Thoracic aorta (tissue), 2 donors: ENCODE measurements at places on chromosomes 11 and 22. TPM values are rescaled to one million over a fixed set of nuclear protein-coding genes. Genes with fewer than 3 reads are reported as not detected.

The SCUBE2 gene
- 3.9 TPM for total RNA-seq

GRCh38 chr11:61041755-61042518, 60.4 kb upstream of the CD5 start:
- DNase-seq: no peak

GRCh38 chr11:126426820-126427749, 71.6 kb downstream of the ST3GAL4 start:
- DNase-seq: no peak

- no peak for DNase-seq
These were observed 27.1 kb upstream of the TMA7B start for GRCh38 chr22:39932918-39933649.

The E2F8 gene
- total RNA-seq: not detected

GRCh38 chr11:133911171-133911570, 45.6 kb downstream of the IGSF9B start:
- no peak for DNase-seq

- DNase-seq: no peak
These were observed 778 bp downstream of the KDELR3 start for GRCh38 chr22:38468443-38469305.

The OAF gene
- total RNA-seq: 26.3 TPM

The HEPACAM gene
- total RNA-seq: 1.2 TPM

DNA sequence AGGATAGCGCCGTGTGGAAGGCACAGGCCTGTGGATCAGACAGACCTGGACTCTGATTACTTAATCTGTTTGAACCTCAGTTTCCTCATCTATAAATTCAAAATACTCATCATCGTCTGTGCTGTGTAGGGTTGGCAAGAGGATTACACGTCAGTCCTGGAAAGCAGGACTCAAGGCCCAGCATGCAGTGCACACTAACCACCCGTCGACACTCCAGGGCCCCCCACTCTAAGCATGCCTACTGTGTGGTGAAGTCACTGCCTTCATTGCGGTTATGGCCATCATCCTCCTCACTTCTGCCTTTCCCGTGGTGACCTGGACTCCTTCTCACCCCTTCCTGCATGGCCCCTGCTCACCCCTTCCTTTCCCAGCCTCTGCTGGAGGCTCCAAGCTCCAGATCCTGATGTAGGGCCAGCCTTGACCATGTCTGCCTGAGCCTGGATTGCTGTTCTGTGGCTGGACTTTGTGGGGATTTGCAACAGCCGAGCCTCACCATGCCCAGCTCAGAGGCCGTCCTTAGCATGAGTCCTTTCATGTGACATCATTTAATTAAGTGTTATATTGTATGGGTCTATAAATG, 1158.0 kb downstream of the TBC1D22A start:
- DNase-seq: no peak

GRCh38 chr22:48908547-48908946, 919.1 kb downstream of the BRD1 start:
- DNase-seq: no peak

DNA sequence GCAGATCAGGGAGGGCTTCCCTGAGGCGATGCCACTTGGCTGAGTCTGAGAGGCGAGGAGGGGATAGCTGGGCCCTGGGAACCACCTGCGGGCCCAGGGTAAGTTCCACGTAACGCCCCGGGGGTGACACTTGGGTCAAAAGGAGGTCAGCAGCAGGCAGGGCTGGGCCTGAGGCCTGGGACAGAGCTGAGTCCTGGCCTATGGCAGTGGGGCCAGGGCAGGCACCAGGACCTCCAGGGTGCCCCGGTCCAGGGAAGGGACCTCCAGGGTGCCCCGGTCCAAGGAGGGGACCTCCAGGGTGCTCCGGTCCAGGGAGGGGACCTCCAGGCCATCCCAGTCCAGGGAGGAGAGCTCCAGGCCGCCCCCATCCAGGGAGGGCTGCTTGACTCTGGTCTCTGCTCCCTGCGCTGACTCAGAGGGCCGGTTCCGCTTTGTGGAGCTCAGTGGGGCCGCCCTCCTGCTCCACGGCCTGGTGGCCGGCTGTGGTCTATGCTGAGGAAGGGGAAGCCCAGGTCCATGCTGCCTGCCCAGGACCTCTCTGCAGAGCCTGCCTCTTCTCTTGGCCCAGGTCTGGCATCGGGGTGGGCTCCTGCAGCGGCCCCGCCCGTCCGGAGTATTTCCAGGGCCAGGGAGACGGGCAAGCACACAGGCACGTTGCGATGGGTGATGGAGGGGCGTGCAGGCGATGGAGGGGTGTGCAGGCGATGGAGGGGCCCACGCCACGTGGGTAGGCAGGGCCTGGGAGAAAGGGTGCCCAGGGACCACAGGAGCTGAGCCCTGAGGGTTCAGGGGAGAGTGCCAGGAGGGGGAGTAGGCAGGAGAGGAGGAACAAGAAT, 19.5 kb upstream of the WNT7B start:
- no peak for DNase-seq

DNA sequence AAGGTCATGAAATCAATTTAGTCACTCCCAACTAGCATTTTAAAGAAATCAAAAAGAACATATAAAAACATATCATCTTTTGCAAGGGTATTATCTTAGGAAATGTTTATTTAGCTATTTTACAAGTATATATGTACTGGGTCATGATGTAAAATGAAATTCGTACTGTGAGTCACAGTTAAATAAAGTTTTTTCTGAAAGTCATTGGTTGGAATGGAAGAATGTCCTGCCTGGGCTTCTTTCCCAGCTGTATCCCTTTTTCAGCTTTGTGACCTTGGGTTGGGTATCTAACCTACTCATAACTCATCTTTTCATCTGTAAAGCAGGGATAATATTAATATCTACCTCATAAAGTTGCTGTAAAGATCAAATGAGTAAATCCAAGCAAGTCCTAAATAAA, 15.7 kb downstream of the FDX1 start:
- no peak for DNase-seq

The TH gene
- not detected for total RNA-seq

- no peak for DNase-seq
These were observed 29.8 kb downstream of the JAM3 start for GRCh38 chr11:134098566-134099184.

The RAG2 gene
- not detected for total RNA-seq

GRCh38 chr11:85299258-85299942, 327.7 kb downstream of the DLG2 start:
- no peak for DNase-seq

DNA sequence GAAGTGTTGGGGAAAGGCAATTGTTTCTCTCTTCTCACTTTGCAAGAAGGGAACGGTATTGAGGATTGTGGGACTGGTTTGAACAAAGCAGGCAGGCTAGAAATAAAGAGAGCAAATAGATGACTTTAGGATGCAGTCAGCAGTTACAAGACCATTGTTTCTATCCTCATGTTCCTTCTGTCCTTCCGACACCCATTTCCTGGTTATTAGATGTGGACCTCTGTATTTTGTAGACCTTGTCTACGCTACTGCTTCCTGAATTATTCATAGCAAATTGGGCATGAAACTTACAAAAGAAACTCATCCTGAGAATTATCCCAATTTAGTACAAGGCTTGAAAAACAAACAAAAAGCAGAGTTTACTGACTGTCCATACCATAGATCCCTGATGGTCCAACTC, 656.3 kb downstream of the NTM start:
- no peak for DNase-seq

DNA sequence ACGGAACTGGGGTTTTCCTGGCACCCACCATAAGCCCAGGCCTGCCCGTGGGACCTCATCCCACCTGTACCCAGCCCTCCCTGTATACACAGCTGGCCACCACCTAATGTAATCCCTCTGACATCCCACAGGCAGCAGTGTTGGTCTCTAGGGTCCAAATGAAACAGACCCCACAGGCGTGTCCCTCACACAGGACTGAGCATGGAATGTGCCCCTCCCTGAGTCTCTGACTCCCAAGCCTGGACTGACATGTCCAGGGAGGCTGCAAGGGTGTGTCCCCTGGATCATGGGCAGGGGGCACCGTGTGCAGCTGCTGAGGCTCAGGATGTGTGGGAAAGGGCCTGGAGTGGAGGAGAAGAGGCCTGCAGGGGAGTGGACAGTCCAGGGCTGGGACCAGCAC, 50.6 kb upstream of the PPARA start:
- no peak for DNase-seq

DNA sequence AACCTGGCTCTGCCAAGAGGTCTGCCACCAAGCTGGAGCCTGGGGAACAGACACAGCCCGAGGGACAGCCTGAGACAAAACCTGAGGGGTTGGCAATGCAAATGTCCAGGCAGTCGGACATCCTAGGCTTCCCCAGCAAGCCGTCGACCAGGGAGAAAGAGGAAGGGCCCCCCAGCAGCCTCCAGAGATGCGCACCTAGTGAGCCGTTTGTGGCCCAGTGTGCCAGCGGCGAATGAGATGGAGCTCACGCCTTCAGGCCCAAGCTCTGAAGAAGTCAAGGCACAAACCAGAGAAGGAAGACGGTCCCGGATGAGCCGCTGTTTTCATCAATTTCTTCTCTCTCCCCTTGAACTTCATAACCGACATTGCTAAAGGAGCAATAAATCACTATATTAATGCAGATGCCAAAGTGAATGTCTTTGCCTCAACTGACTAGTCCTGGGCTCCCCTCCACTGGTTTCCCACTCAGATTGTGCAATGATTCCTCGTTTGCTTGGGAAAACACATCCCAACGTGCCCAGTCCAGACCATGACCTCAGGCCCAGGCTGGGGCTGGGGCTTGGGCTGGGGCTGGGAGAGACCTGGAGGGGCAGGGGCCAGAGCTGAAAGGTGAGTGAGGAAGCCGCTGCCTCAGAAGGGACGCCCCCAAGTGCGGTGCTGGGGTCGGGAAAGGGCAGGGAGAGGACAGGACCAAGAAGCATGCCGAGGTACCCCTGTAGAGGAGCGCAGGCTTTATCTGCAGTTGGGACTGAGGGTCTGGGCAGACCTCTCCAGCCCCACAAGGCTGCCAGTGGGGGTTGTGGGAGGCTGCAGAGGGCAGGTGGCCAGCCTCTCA, 3.5 kb upstream of the DGCR2 start:
- no peak for DNase-seq

DNA sequence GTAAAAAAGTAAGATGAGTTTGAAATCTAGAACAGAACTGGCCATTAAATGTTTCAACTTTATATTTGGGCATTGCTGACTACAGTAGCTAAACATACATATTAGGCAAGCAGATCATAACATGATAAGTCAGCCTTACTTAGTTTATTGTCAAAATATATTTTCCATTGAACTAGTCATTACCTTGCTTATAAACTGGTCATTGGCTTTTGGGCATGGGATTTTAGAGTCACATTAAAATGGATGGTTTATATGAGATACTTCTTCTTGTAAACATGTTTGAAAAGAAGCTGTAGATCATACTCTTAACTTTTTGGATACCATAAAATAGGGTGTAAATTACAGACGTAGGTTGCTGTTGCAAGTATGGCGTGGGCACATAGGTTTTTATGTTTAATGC, 2.7 kb downstream of the HIPK3 start:
- no peak for DNase-seq
